ENCODE measurements at places on chromosomes 3 and 15.

DNA sequence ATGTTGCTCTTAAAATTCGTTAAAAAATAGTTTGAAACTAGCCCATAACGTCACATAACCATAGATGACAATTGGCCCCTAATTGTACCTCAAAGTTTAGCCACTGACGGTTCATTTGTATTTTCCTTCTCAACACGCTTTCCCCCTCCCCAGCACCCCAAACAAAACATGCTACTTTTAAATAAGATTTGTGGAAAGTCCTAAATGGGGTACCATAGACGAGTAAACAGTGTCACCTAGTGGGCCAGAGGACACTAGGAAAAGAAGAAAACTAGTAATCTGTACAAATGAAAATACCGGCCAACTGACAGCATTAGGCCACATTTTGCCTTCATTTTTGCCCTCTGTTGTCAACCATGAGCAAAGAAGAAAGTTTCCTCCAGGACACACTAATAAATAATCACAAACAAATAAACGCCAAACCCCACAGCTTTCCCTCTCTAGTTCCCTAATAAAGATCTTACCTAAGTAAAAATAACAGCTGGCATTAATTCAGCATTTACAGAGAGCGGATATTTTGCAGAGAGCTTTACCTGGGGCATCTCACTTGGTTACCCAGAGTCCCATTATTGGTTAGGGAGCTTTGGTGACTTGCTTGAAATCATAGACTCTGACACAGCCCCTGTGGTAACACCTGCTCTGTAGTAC is 175.1 kb upstream of the ATP11B start:
- DNase-seq: no peak

- DNase-seq: no peak
Measured at GRCh38 chr3:141523615-141524375, 37.0 kb downstream of the RASA2 start.

DNA sequence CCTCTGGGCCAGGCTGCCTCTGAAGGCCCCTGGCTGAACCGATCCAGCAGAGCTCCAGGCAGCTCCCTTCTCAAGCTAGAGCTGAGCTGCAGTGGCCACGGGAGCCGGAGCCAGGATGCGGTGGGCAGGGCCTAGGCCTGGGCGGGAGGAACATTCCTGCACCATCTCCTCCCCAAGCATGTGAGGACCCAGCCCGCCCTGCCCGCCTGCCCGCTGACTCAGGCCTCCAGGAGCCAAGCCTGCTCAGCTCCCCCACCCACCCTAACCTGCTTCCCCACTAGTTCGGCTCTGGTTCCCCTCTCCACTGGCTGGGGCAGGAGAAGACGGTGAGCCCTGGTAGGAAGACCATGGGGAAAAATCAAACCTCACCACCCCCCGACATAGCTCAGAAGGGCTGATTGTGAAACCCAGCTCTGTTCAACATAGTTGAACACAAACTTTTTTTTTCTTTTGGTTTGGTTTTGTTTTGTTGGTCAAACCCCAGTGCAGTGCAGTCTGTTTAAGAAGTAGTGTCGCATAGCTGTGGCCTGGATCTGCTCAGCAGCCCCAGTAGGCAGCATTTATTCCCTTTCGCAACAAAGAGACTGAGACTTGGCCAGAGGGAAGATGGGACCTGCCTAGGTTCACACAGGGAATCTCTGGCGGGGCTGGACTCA is 13.5 kb downstream of the SNX33 start:
- no peak for DNase-seq

DNA sequence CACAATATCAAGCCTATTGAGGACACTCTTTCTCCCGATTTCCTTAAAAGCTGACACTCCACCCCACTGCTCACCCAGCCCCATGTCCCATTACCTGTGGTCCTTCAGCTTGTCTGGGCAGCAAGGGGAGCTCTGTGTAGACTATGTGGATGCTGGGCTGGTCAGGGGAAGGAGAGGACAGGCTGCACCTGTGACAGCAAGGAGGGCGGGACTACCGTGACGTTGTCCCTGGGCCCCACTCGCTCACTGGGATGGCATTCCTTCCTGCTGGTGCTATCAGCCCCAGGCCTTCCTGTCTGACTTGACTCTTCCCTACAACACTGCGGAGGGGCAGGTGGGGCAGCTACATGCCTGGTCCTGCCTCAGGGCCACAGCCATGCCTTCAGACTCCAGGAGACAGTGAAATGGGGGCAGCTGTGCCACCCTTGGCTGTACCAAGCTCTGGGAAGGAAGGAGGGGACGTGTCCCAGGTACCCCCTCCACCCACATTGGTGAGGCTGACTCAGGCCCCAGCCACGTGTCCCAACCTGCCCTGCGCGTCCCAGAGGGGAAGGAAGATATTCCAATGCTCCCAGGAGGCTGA is at the start of gene TMEM40:
TSS of gene TMEM40 (minus strand) at position 163 of the 583 bp plus-strand sequence. CDS start 9,427 bp downstream, outside the sequence.
- no peak for DNase-seq

DNA sequence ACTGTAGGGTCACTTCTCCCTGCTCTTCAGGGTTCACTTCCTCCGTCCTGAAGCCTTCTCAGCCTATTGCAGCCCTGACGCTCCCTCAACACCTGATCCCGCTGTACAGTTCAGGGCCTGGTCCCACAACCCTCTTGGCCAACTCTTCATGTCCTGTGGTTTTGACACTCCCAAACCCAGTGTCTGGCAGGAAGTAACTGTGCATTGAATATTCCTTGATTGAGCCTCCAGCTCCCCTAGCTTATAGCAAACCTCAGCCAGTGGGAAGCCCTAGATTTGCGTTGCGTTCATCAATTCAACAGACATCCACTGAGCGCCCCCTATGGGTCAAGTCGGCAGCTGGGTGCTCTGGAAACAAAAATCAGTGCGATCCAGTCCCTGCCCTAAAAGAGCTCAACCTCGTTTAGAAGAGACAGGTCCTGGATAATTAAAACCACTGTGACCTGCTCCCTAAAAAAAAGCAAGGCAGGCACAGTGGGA is 13.5 kb downstream of the UBAP1L start:
- DNase-seq: peak; percentile 38

DNA sequence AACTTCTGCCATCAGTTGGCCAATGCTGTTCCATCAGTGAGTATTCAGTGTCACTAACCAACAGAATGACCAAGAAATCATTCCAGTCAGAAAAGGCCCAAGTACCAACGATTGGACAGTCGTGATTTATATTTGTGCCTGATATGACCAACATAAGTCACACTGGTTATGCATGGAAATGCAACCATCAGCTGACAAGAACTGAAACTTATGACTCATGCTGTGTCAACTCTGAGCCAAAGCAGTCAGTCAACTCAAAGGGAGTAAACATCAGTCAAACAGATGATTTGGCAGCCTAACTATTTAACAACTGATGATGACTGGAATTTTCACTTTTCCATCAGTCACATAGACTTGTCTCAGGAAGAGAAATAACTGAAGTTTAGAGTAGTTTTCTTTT is 142.4 kb downstream of the ANXA2 start:
- no peak for DNase-seq

DNA sequence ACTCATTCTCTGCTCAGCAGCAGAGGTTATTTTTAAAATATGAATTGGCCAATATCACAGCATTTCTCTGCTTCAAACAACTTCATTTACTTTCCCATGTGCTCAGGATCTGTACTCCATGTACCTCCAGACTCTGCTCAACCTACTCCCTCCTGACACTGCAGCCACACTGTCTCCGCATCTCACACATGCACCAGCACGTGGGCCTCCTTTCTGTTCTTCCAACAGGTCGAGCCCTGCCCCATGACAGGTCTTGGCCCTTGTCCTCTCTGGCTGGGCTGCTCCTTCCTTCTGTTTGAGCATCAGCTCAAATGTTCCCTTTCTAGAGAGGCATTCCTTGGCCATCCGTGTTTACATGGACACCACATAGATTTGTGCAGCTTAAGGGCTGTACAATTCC is 195.7 kb downstream of the EBLN2 start:
- DNase-seq: no peak

DNA sequence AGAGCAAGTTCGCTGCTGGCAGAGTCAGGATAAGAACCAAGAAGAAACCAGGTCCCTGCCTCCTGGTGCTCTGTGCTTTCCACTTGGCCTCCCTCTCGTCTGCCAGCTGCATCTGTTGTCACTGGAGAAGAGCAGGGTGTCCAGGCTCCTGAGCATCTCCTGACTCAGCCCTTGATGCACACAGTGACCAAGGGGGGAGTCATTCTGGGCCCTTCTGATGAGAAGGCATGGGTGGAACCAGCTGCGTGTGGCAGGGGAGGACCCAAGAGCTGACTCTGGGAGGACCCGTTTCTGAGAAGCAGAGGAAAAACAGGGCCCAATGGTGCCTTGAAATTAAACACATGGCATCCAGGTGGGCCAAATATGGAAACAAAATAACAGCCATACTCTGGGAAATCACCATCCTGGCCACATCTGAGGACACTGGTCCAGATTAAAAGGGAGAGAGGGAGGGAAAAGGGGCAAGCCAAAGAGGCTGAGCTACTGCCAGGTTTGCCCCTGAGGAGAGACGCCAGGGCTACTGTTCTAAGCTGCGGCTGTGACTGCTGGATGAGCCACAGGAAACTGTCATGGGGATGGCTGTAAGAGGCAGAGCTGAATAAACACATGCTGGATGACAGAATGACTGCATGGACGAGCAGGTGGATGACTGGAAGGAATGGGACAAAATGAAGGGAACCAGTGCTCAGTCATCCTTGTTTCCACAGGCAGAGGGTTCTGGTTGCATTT is 58.1 kb upstream of the CA12 start:
- no peak for DNase-seq

DNA sequence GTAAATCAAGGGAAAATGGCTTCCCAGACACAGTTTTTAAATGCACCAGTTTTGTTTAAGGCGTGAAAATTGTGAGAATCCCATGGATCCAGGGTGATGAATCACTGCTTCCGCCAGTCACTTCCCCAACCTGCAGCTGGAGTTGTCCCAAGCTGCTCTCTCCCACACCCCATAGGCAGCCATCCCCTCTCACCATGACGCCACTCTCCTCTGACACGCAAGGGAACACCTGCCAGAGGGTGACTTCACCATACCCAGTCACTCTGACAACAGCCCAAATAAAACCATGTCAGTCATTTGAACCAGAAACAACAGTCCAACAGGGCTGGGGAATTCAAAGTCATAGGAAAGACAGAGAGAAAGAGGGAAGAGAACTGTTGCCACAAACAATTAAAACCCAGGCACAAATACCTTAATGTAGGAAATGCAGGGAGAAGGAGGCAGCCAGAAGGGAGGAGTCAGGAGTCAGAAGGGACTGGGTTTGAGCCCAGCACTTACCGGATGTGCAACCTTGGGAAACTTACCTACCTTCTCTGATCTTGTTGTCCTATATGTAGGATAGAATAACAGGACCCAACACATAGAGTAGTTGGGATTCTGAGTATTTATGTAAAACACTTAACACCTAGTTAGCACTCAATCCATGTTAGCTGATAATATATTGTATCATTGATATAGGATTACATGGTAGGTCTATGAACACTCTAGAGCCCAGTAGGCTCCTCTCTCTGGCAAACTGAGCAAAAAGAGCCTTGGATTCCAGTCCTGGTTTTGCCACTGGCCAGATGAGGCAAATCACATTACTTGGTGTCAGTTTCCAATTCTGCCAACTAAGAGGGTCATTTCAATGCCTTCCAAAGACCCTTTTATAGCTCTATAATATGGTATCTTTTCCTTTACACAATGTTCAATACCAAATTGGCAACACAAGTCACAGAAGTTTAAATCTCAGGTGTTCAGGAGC is 326.3 kb upstream of the ICE2 start:
- DNase-seq: no peak

DNA sequence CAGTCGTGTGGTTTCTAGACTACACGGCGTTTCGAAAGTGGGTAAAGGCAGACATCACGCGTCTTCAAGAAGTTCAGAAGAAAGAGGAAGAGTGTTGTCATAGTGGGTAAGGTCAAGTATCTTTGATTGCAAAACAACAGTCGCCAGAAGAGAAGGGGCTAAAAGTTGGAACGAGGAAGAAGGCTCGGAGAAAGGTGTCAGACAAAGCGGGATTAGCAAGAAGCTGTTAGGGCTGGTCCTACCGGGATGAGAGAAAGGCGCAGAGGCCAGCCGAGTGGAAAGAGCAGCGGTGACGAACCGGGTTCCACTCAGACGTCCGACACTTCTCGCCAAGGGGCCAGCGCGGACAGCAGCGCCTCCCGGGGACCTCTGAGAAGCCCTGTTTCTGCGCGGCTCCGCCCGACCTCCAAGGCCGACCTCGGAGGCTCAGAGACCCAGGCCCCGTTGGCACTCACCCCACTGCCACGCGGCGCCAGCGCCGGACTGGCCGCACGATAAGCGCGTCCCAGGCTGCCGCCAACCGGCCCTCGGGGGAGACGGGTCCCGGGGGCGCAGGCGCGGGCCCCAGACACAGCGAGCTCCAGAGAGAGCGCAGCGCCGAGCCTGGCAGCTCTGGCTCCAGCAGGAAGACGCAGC is 436 bp downstream of the ADPGK start:
- peak; percentile 23 for DNase-seq

DNA sequence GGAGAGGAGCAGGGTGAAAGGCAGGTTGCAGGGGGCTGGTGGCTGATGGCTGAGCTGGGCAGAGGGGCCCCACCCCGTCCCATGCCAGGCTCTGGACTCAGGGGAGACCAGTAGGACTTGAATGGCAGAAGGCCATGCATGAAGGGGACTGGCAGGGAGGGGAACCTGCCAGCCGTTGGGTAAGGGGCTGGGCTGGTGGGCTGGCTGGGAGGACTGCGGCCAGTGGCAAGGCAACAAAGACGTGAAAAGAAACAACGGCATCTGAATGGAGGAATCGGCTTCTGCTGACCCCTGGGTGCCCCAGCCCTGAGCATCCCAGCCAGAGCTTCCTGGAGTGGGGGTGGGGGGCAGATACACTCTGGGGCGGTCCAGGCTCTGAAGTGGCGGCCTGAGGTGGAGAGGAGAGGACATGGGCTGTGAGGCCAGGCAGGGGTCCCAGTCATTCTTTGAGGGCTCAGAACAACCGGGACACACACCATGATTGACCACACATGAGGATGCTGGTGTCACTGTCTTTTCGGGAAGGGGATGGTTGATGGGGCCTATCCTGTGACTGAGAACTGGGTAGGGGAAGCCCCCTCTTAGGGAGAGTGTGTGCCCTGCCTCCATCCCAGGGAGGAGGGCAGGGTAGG is 11.7 kb downstream of the GLYCTK start:
- DNase-seq: no peak

- DNase-seq: no peak
Measured at GRCh38 chr3:29503958-29504357, 223.1 kb downstream of the RBMS3 start.

GRCh38 chr3:179771797-179772196 is 119.0 kb downstream of the USP13 start:
- DNase-seq: no peak

GRCh38 chr3:151584566-151584965 is 123.7 kb upstream of the IGSF10 start:
- no peak for DNase-seq

- DNase-seq: no peak
Measured at GRCh38 chr15:71951134-71951533, 140.8 kb downstream of the NR2E3 start.

DNA sequence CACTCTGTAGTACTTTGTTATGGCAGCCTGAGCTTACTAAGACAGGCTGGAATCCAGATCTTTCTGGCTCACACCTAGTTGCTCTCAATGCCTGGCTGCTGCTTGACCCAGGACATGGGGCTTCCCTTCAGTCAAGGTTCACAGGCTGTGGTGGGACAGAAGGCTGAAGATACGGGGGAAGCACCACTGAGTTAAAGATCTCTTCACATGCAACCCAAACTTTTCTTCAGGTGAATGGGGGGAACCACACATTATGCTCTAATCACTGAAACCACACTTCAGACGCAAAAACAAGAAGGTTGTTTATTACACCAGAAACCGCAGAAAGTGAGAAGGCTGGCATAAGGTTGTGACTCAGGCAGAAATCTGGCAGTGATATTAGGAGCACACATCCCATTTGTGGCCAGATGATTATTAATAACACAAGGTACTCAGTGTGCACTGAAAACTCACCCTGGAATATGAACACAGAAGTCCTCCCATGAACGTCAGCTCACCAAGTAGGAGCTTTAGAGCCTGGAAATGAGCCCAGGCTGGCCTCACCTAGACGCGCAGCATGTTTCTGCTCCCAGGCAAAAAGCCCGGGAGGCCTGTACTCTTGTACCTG is 230.5 kb upstream of the CHRNA7 start:
- no peak for DNase-seq
